Activated CD4-positive, alpha-beta T cell treated with anti-CD3 and anti-CD28 coated beads for 36 hours (primary cell): ENCODE measurements at places on chromosomes 3 and 15. TPM values are rescaled to one million over a fixed set of nuclear protein-coding genes. Genes with fewer than 3 reads are reported as not detected.

The TMEM41A gene
- total RNA-seq: 21.6 TPM

The GASK1A gene
- not detected for total RNA-seq

The UNC13C gene
- not detected for total RNA-seq

The PLA1A gene
- not detected for total RNA-seq

The RPUSD2 gene
- total RNA-seq: 11.0 TPM

The TGM5 gene
- not detected for total RNA-seq

The CERS3 gene
- 0.60 TPM for total RNA-seq

The LIPH gene
- total RNA-seq: not detected

The SNRPN gene
- 70.3 TPM for total RNA-seq

The PCOLCE2 gene
- total RNA-seq: 0.55 TPM

The COL7A1 gene
- total RNA-seq: 0.65 TPM

The LAMB2 gene
- not detected for total RNA-seq

The TIGIT gene
- total RNA-seq: 25.5 TPM

The GOLGA6A gene
- not detected for total RNA-seq

The IL5RA gene
- total RNA-seq: 0.30 TPM

The HCN4 gene
- total RNA-seq: not detected

The CAPN3 gene
- total RNA-seq: 2.1 TPM

The CAMK2N2 gene
- 0.18 TPM for total RNA-seq

The C3orf22 gene
- total RNA-seq: not detected

The CCR3 gene
- not detected for total RNA-seq
